ENCODE measurements at places on chromosomes 1 and 21.

- no peak for DNase-seq
These were observed 33.4 kb downstream of the MEGF6 start for GRCh38 chr1:3577711-3578432.

- DNase-seq = no peak
These were observed 408.0 kb downstream of the LRRIQ3 start for GRCh38 chr1:73789965-73790364.

DNA sequence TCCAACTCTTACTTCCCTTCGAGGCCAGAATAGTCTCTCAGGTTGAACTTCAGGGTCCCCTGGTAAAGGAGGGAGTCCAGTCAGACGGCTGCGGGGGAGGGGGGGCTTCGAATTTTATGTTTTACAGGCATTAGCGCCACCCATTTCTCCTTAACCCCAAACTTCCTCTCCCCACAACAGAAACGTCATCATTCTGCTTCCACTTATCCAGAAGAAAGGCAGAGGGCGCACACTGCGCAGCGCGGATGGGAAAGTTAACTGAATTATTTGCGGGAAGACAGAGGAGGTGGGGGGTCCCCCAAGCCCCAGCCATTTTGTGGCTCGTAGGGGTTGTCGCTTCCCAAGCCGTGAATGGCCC is 529 bp upstream of the PRMT2 start:
- DNase-seq = no peak

- no peak for DNase-seq
These were observed 179.2 kb downstream of the BACH1 start for GRCh38 chr21:29477941-29478340.

DNA sequence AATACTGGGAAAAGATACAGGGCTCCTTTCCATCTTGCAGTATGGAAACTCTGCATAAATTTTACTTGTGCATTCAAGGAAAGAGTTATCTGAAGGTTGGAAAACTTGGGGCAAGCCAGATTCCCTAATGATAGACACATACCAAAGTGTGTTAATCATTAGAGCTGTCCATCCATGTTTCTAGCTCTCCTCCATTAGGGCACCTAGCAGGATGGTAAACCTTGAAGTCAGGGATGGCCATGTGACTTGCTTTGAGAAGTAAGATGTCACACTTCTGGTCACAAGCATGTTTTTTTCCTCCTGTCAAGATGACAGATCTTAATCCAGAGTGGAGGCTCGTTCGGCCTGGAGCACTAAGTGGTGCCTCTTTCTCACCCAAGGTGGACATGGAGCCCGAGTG is 241.9 kb upstream of the RUNX1 start:
- DNase-seq = no peak

DNA sequence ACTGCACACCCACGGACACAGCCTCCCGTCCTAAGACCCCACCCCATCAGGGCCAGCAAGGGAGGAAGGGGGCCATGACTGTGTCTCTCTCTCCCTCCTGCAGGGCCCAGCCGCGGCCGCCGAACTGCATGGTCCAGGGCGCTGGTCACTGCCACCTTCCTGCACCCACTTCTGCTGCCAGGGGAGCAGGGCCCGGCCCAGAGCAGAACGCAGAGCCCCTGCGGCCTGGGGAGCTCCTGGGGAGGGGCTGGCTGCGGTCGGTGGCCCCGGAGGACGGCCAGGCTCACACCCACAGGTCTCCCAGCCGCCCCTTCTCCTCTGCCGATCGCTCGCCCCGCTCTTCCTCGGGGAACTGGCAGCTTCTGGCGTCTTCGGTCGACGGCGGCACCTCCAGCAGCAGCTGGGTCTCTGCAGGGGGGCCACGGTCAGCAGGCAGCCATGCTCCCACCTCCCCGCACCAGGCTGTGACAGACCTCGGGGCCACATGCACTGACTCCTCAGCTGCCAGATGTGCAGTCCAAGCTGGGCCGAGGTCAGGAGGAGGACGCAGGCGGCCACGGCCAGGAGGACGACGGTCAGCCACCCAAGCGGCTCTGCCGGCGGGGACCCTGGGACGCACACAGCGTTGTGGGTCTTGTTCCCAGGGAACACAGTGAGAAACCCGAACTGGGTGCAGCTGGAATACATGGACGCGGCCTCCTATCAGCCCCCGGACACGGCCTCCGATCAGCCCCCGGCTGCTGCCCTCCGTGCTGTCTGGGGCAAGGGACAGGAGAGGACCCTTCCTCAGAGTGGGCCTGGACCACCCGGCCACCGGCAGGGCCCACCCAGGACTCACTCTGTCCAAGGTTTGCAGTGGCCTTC is 2.6 kb downstream of the TNFRSF18 start:
- peak; percentile 18 for DNase-seq

GRCh38 chr1:245829194-245829593 is 674.4 kb downstream of the KIF26B start:
- no peak for DNase-seq

GRCh38 chr1:213122514-213122929 is 71.5 kb downstream of the RPS6KC1 start:
- no peak for DNase-seq

GRCh38 chr1:243343970-243344937 is 88.4 kb downstream of the SDCCAG8 start:
- DNase-seq = peak; percentile 12

DNA sequence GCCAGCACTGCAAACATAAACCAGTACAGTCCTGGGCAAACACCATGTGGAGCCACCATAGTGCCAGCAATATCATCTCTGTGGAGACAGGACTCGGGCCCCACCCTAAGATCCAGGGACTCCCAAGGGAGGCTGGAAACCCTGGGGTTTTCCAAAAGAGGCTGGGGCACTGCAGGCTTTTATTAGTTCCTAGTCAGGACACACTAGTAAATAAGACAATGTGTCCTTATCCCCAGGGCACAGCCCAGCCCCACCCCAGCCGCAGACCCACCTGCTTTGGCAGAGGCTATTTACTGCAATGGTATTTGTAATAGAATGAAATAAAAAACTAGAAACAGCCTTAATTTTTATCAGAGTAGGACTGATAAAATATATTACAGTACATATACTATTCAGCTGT is 486 bp upstream of the GJB3 start:
- DNase-seq = no peak

Data from nephron progenitor cell (in vitro differentiated cells).